ENCODE measurements at places on chromosomes 13 and 19.

DNA sequence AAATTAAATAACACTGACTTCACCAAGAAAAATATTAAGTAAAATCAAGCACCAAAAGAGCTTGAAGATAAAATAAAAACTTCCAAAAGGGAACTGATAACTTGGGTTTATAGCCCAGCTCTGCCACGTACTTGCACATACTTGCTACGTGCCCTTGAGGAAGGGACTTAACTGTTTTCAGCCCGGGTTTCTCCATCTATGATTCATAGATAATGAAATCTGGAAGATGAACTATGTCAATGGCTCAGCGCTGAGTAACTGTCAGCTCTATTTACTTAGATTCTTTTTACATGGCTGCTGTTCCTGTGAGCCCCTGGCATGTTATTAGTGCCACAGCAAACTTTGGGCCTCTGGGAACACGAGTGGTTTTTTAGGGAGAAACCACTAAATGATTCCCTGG is 9.6 kb upstream of the ZC3H13 start:
- DNase-seq: no peak

DNA sequence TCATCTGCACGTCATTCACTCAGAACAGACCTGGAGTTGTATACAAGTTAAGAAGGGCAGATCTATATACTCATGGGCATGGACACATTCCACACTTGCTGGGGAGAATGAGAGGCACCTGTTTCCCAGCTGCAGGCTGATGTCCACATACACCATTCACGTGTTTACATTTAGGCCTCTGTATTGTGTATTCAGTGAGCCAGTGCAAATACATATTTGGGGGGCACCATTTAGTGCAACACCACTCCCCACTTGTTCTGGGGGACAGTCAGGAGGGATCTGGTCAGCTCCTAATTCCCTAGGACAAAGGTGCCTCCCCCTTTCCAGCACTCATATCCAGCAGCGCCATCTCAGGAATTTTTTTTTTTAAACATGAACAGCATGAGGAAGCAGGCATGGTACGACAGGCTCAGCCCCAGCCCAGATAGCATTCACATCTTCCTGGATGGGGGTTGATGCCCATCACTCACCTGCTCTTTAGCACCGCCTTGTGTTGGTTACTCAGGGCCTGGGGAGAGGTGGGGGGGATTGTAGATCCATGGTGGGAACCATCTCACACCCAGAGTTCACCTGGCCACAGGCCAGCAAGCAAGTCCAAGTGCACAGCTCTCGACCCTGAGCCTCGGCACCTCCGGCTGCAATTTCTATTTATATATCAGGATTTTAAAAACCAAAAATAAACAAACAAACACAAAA is 56.9 kb upstream of the ZNF254 start:
- no peak for DNase-seq

DNA sequence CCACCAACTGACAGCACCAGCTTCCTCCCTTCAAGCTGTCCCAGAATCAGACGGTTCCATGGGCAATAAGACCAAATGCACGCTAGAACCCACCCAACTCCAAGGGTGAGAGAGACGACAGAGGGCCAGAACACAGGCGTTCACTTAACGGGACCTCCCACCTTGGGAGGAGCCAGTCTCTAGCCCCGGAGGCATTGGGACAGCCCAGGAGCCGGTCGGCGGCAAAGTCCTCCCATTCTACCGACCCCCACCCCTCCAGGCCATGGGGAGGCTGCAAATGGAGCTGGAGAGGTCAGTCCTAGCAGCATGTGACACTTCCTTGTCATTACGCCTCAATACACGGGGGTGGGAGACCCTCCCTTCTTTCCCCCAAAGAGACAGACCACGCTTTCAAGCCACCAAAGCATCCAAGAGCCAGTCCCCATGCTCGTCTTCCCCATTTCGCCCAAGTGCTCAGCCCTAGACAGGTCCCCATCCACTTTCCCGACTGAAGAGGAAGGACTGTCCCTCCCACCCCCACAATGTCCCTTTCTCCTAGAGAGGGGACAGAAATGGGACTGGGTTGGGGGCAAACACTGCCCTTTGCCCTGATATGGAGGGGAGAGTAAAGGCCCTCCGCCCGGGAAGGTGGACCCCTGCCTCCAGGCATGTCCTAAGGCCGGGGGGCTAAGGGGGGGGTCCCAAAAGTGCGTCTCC is 964 bp downstream of the KHSRP start:
- DNase-seq: no peak

GRCh38 chr13:37230346-37230745 is 124.9 kb upstream of the CSNK1A1L start:
- no peak for DNase-seq

- no peak for DNase-seq
Measured at GRCh38 chr19:13118424-13119193, 545 bp downstream of the NACC1 start.

GRCh38 chr19:17370026-17370587 is 7.0 kb downstream of the PLVAP start:
- no peak for DNase-seq

DNA sequence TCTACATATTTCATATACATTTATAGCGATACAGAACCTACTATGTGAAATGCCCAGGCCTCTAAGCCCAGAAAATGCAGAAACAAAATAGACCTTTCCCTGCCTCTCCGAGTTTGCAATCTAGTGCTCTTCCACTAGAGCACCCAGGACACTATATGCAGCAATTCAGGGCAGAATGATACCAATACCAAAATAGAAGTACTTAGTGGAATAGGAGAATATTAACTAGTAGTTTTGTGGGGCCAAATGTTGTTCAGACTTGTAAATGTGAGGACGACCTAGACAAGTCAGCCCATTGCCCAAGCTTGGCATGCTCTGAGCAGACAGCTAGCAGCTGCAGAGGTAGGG is 35.8 kb upstream of the FLT1 start:
- DNase-seq: no peak

DNA sequence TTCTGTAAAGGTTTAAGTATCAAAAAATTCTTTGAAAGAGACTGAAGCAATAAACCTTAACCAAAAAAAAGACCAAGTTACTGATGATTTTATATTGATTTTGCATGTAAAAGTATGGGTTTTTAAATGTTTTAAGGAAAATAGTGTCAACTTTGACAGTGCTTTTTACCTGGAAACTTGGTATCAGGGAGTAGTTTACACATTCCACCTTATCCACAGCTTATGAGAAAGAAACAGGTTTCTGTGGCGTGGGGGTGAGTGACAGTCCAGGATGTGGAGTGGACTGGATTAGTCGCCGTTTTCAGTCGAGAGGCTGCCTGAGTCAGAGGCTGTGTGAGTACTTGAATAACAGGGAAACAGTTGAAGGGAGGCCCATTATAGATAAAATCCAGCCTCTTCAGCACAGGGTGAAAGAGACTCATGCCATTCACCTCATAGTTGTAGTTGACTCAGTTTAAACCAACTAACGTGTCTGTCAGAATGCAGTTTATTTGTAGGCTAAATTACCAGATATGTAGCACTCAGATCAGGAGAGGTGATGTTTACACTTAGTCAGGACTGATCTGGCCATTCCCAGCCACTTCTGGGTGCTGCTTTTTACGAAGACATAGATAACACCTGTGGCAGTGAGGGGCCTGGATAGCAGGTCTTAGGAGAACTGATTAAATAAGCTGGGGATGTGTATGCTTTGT is 595 bp upstream of the GPR183 start:
- no peak for DNase-seq

DNA sequence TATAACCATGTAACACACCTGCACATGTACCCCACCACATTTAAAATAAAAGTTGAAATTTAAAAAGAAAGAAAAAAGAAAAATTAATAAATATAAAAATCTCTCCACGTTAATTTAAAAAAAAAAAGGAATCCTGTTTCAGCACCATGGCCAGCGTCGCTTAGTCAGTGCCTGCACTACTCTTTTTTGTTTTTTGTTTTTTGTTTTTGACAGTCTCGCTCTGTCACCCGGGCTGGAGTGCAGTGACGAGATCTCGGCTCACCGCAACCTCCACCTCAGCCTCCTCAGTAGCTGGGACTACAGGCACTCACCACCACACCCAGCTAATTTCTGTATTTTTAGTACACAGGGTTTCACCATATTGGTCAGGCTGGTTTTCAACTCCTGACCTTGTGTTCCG is 835.9 kb downstream of the UQCRFS1 start:
- no peak for DNase-seq

DNA sequence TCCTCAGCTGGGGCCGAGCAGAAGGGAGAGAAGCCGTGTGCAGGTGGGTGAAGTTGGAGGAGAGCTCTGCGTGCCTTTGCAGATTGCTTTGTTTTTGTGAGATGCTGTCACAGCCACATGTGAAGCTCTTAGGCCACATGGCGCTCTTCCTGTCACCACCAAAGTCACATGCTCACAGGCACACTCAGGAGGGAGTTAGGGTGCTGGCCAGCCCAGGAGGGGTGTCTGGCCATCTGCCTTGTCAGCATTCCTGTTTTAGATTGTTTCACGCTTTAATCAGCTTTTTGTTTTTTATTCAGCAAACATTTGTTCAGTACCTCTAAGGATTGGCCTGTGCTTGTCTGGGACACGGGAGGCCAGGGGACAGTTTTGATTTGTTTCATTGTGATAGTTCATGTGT is 21.9 kb downstream of the GPATCH1 start:
- DNase-seq: no peak

GRCh38 chr13:91136806-91137205 is 210.7 kb upstream of the MIR17HG start:
- no peak for DNase-seq

GRCh38 chr19:57099199-57099661 is 20.6 kb upstream of the USP29 start:
- DNase-seq: no peak

DNA sequence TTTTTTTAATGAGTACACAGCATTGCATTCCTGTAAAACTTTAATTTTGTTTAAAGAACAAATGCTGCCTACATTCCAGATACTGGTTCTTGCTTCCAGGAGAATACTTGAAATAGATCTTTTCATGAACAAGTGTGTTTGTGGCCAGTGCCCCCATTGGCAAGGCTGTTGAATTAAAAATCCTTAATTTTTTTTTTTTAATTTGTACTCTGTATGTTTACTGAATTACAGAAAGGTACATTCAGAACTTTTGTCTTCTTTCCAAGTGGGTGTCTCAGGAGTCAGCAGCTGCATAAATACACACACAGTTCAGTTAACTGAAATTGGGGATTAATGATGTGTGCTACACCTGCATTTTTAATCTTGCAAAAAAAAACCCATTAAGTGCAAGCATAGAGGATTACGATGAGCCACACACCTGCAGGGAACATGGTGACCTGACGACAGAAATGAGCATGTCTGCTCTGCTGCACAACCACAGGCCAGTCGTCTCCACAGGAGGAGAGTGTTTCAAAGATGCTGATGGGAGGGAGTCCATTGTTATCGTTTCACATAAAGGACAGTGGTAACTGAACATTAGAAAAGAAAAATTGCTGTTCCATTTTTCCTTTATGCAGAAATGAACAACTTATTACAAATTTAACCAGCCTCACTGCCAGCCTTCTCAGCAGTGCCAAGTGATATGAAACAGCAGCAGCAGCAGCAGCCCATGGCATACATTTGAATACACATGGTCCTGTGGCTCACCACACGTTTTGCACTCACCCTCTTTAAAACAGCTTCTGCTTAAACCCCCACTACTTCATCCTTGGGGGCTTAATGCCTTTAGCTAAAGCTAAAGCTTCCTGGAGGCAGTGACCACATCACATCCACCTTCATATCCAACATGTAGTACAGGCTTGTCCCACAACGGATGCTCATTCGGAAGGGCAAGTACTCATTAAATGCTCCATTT is 72.3 kb upstream of the RFC3 start:
- DNase-seq: no peak

GRCh38 chr13:114099191-114099590 is 33.2 kb downstream of the RASA3 start:
- no peak for DNase-seq

DNA sequence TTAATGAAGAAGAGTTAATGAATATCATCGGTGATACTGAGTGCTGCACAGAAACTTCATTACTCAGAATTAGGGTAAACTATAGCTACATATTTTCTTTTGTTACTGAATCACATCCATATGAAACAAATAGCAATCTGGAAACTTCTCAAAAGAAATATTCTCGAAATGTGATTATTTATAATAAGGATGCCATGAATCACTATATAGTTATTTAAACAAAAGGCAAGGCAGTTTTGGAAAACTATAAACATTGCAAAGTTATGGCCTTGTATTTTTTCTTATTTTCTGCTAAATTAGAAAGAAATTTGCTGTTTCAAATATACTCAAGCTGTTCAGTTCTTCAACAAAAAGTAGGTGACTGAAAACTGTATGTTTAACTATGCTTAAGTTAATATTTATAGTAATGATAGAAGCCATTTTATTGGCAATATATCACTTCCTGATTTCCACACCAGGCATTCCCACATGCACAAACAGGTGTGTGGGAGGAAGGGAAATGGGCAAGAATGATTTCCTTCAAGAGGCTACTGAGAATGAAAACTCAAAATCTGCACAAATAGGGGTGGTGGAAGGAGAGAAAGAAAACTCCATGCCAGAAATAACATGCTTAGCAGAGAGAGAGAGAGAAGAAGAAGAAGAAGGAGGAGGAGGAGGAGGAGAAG is 74.5 kb upstream of the FRY start:
- DNase-seq: no peak

- DNase-seq: no peak
Measured at GRCh38 chr13:98892077-98892476, 85.8 kb downstream of the DOCK9 start.

DNA sequence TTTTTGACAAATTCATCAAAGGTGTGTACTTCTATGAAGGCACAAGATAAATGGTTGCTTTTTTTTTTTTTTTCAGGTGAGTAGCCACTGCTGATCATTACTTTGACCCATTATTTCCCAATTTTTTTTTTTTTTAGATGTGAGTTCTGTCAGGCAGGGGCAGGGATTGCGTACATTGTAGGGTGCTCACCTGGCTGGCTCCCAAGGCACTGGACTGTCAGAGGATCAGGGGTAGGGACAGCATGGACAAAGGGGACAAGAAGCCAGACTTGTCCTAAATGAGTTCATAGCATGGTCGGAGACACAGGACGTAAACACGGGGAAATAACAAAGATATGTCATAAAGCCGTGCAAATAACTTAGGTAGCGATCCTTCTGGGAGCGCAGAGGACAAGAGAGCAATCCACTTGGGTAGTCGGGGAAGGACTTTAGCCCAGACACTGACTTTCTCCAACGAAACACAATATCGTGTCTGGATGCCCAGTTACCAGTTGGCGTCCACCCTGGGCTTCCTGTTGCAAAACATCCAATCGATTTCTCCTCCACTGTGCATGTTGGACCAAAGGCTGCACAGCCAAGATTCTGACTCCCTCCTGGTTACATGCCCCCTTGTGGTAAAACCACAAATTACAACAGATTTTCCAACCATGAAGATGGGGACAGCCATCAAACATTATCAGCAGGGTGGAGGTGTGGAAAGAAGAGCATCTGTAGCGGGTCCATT is 27.5 kb upstream of the KATNAL1 start:
- no peak for DNase-seq

DNA sequence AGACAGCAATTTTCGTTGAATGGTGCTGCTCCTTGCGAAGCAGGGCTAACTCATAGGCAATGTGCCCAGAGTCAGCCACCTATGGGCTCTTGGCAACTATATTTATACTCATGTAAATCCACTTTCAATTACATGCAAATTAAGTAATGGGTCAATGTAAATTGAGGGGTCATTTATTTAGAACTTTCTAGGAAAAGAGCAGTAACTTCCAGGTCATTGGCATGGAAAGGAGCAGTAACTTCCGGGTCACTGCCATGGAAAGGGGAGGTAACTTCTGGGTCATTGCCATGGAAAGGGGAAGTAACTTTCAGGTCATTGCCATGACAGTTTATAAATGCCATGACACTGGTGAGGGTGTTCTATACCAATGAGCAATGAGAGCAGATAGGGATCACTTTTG is 11.6 kb downstream of the KLK4 start:
- DNase-seq: no peak

Measured in cerebellar nuclear complex (tissue), 1 donor.